ENCODE measurements at places on chromosomes 3 and 15. TPM values are rescaled to one million over a fixed set of nuclear protein-coding genes. Genes with fewer than 3 reads are reported as not detected.
A peak's percentile ranks its signal among the peaks of the same experiment; 100 is the strongest.

- no peak overlapping the region for H3K4me3 ChIP-seq
- no peaks in the 10 kb centered on the region for H3K36me3 ChIP-seq
- no peaks in the 10 kb centered on the region for H3K27me3 ChIP-seq
- peaks cover 55% of the 10 kb centered on the region for H3K4me1 ChIP-seq
- peak; percentile 82 for DNase-seq
Observed at GRCh38 chr15:40098489-40099261, 10.0 kb downstream of the BMF start.

DNA sequence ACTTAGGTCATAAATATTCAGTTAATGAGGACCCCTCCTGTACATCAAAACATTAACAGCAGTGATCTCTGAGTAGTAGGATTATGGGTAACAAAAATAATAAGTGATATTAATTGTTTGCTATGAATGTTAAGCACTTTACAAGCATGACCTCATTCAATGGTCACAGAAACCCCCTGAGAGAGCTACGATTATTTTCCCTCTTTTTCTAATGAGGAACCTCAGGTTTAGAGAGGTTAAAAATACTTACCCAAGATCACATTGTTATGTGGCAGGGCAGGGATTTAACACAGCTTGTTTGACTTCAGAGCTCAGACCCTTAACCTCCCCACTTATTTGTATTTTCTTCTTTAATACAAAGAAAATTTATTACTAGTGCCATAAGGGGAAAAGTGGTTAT is 228.2 kb downstream of the TBL1XR1 start:
- no peak overlapping the region for H3K27ac ChIP-seq
- DNase-seq, result no peak
- no peaks in the 10 kb centered on the region for H3K36me3 ChIP-seq
- H3K4me3 ChIP-seq, result no peak overlapping the region

DNA sequence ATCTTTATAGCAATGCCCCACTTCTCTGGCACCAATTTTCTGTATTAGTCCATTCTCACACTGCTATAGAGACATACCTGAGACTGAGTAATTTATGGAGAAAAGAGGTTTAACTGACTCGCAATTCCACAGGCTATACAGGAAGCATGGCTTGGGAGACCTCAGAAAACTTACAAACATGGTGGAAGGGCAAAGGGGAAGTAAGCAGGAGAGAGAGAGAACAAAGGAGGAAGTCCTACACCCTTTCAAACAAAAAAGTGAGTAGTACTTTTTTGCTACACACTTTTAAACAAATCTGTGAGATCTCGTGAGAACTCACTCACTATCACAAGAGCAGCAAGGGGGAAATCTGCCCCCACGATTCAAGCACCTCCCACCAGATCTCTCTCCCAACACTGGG is 67.8 kb upstream of the ZBED2 start:
- DNase-seq, result no peak
- H3K4me1 ChIP-seq, result no peaks in the 10 kb centered on the region
- H3K27me3 ChIP-seq, result no peaks in the 10 kb centered on the region
- no peak overlapping the region for H3K4me3 ChIP-seq
- no peaks in the 10 kb centered on the region for H3K36me3 ChIP-seq
- H3K27ac ChIP-seq, result no peak overlapping the region

- H3K27ac ChIP-seq, result no peak overlapping the region
- no peak for DNase-seq
- H3K4me1 ChIP-seq, result peaks cover 5% of the 10 kb centered on the region
- no peaks in the 10 kb centered on the region for H3K27me3 ChIP-seq
- H3K36me3 ChIP-seq, result no peaks in the 10 kb centered on the region
Observed at GRCh38 chr3:55719006-55719405, 231.9 kb upstream of the WNT5A start.

The ALDH1A2 gene
- 27.1 TPM for total RNA-seq
